COLO829 (cell line): ENCODE measurements at places on chromosomes 3 and 15.

DNA sequence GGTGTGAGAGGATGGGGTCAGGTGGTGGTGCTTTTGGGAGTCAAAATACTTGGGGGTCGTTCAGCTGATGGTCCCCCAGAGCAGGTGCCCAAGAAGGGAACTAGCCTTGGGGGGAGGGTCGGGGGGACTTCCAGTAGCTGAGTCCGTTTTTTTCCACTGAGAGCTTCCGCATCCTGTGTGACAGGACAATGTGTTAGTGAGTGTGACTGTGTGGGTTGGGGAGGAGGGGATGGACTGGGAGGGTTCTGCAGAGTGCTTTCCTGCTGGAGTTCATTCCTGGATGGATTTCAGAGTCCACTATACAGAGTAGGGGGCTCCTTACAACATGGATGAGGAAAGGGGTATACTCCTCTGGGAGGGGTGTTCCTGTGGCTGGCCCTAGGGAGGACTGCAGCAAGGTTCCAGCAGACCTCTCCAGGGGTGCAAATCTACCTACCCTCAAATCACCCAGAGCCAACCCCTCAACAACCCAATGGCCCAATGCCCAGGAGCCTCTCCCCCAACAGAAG lies 601 bp upstream of the HYAL2 start:
- DNase-seq, result no peak

- DNase-seq, result no peak
Observed at GRCh38 chr3:123787133-123787532, 97.0 kb downstream of the MYLK start.

DNA sequence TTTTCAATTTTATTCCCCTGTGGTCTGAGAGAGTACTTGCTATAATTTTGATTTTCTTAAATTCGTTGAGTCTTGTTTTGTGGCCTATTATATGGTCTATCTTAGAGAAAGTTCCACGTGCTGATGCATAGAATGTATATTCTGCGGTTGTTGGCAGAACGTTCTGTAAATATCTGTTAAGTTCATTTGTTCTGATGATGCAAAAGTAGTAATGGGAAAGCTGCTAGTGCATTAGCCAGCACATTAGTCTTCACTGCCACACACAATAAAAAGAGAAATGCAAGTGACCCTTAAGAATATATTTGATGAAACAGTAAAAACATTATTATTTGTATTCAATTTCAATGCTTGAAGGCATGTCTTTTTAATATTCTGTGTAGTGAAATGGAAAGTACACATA lies 84.8 kb downstream of the GTPBP8 start:
- DNase-seq, result no peak

DNA sequence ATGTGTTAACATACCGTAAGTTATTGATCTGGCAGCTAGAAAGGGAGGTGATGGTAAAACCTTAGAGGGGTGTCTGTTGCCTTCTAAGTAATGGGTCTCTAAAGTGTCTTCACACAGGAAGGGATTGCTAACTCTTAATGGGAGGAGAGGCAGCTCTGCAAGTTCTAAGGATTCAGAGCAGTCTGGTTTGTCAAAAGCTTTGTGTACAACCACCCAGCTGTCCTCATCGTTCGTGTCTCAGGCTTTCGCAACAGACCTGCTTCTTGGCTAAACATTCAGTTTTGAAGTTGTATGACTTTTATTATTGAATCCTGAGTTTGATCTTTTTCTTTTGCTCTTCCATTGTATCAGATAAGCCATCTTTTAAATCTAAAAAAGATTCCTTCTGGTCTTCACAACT lies 404.9 kb downstream of the SQOR start:
- no peak for DNase-seq

GRCh38 chr3:76096036-76096435 lies 310.7 kb upstream of the ZNF717 start:
- DNase-seq, result no peak

DNA sequence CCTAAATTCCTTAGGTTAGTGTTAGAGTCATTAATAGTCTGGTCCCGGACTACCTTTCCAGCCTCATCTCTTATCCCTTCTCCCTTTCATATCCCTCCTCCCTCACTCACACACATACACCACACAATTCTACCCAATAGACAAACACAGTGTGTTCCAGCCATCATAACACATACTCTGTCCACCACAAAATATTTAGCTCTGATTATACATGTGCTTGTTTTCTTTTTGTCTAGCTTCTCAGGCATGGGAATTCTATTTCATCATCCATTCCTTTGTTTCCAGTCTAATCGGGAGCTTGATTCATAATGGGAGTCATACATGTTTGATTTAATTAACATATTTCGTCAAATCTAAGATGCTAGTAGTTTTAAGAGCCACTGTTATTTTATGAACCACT lies 161.8 kb upstream of the BFSP2 start:
- DNase-seq, result no peak

DNA sequence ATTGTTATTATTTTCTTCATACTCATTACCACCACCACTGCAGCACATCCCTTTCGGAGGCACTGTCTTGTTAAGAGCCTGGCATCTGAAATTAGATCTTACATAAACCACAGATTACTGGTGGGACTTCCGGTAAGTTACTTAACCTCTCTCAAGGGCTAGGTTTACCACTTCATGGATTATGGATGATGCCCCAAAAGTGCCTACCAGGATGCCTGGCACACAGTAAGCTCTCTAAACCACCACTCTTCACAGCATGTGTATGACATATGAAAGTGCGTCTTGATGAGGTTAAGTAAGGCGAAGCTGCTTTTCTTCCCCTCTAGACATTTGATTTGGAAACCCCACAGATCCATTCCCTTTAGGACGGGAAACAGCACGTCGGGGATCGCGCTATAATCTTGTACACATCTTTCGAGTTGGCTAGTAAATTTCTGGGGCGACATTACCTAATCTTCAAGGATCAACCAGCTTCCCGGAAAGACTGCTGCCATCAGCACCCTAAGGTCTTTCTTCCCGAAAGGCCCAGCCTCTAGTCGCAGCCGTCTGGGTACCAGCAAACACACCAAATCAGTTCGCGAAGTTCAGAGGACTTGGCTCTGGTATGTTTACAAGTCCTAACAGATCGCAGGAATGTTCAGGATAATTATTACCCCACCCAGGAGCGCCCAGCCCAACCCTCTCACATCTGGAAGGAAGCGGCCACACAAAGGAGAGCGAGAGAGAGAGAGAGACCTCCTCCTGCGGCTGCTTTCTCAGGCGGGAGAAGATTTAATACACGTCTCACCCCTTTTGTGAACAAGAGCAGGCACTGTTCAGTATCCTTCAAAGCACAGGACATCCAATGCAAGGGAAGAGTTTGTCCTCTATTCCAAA lies 155.1 kb upstream of the FRMD4B start:
- DNase-seq, result no peak

GRCh38 chr15:67807836-67808235 lies 17.5 kb upstream of the SKOR1 start:
- no peak for DNase-seq

DNA sequence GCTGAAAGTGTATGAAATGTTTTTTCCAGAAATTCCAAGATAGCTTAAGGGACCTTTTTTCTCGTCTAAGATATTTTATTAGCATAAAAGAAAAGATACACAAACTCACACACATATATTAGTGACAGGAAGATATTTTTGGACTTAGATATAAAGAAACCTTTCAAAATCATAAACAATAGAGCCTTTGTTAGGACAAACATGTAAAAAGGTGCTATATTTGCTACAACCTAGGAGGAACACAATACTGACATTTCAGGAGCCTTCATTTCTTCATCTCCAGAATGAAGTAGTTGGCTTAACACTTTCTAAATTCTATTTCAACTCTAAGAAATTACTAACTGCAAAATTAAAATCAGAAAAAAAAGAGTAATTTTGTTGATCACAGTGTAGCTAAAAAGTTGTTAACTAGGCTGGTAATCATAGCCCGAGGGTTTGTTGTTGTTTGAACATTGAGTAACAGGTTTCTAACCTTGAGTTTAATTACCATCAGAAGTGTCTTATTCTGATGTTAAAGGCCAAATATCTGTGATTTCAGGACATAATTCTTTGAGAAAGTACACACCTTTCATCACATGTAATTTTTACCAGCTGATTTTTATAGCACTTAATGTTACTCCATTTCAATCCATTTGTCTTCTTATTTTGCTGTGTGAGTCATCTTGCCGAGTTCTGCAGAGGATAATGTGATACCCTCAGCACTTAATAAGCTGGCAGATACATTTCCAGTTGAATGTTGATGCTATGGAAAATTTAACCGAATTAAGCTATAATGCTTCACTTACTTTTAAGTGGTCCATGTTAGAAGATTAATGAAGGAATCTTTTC lies 97.3 kb downstream of the MBNL1 start:
- no peak for DNase-seq

DNA sequence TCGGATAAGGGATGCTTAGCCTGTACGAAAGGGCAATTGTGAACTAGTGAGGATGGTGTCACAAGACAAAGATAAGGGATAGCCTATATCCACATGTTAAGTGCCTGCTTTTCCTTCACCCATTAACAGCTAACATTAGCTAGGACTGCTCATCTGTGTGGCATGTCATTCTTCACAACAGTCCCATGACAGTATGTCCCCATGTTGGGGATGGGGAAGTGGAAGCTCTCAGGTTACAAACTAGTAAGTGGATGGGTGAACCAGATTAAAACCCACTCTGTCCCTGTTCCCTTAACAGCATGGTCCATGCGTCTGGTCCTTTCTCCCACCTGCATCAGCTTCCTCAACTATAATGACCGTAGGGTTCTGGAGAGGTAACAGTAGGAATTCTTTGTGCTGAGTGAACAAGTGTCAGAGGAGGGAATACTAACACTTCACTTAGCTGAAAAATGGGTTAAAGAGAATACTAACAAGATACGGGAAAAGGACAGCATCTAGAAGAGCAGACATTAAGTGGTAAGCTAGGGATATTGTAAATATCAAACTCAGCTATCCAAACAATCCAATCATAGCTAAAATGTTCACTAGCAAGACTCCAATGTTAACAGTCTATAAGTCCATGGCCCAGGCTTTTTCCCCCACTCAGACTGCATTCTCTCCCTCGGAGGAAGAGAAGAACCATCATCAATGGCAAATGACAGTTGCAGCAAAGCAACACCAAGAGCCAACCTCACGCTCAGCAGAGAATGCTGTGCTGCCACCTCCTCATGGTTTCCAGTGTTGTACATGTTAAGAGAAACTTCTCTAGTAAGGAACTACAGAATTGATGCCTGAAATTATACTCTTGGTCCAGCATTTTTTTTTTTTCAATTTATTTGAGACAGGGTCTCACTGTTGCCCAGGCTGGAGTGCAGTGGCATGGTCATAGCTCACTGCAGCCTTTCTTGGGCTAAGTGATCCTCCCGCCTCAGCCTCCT lies 5.0 kb downstream of the RPLP1 start:
- DNase-seq, result no peak

DNA sequence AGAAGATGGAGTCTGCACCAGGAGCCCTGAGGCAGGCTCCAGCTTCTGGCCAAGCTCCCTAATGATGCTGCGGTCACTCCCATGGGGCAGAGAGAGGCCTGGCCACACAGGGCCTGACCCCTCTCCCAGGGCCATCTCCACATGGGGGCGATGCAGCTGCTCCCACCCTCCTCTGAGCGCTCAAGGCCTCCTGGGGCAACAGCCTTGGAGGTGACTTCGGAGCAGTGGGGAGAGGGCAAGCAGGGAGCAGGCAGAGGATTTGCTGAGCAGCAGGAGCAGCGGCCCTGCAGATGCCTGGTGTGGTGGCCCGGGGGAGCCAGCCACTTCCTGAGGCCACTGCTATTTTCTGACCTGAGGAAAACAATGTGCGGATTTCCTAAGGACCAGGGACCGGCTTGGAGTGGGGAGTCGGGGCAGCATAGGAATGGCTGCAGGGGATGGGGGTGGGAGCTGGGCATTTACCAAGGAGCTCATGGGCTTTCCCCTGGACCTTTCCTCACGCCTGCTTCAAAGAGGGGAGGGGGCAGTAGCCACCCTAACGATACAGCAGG lies 81.6 kb upstream of the RPL32 start:
- no peak for DNase-seq

DNA sequence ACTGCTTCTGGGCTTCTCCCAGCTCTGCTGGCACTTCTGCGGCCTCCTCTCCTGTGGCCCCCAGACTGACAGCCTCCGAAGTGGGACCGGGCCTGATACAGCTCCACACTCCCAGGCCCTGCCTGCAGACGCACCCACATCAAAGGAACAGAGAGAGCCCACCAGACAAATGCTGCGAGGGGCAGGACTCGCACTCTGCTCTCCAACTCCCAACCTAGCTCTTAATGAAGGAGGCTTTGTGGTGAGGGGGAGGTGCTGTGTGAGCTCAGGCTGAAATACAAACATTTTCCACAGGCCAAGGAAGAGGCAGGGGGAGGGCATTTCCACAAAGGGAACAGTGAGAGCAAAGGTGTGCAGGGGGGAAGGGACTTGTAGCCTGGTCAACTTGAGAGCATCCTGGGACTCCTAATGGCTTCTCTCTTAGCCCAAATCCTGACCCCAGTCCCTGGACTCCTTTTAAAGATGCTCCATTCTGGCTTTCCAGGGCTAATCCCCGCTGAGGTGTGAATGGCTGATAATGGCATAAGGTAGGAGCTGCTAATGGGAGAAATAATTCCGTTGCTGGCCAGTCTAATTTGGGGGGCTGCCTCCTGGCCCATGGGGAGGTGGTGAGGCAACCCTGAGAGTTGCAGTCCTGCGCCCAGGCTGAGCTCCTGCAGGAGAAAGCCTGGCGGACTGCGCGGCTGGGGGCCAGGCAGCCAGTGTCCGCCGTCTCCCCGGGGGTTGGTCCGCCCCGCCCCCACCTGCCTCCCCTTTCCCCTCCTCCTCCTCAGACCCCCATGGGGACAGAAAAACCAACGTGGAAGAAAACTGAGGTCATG lies 9.6 kb downstream of the LINGO1 start:
- no peak for DNase-seq

GRCh38 chr3:88114878-88115549 lies 34.7 kb upstream of the C3orf38 start:
- no peak for DNase-seq

DNA sequence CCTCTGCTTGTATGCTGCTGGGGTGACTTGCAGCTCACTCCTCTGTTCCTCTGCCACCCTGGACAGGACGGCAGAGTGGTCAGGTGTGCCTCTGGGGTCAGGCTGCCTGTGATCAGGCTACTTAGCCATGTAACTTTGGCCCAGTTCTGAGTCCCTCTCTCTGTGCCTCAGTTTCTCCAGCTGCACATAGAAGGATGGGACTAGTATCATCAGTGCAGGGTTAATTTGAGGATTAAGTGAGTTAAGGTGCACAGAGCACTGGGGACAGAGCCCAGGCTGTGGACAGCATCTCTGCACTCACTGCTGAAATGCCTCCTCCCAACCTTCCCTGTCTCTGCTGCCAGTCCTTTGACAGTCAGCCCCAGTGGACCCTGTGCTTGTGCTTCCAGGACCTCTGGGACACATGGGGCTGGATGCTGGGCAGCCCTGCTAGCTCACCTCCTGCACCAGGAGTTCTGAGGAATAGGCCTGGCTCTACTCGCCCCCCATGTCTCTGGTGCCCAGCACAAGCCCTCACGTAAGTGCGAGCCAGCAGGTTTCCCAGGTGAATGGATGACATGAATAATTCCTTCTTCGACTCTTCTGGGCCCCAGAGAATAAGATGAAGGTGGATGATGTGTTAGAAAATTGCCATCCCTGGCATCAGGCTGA lies 19.3 kb upstream of the PRR23E start:
- no peak for DNase-seq

DNA sequence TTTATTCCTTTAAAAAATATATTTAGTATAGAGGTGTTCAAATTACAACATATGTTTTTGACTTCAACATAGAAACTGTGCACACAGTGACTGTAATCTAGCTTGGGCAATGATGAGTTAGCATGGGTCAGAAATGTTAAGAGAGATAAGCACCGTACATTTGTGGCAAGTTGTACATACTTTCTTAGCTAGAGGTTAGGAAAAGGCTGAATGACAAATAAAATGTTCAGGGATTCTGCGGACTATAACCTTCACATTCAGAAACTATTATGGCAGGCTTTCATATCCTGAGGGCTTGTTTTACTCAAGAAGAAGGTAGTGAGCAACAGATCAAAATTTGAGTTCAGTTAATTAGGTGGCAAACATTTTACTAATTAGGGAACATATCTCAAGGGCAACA lies 379.7 kb upstream of the EPHA6 start:
- DNase-seq, result no peak
